ENCODE measurements at places on chromosomes 12 and 14.
A peak's percentile ranks its signal among the peaks of the same experiment; 100 is the strongest.

DNA sequence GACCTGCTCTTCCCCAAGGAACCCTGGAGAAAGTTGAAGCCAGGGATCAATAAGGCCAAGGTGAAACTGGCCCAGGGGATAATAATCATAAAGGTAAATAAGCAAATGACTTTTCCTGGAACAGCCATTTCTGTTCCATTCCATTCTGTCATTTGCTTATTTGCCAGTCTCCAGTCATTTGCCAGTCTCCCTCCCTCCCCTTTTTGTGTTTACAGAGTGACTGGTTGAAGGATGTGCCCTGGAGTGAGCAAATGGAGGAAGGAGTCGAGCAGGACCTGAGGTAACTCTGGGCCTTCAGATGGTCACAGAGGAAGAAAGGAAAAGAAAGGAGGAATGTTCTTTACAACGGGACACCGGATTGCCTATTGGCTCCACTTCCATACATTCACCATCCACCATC is 17.8 kb upstream of the DCD start:
- no peak for DNase-seq

DNA sequence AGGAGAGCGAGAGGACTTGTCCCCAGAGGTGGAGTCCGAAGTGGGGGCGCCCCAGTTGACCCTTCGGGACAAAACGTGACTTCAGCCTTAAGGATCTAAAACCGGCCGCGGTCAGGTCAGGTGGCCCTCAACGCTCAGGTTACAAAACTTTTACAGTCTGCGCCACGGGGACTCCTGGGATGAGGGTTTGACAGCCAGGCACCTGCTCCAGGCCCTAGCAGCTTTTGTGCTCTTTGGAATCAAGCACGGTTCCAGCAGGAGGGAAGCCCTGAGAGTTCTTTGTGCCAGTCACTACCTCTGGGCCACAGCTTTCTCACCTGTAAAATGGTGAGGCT is 337 bp downstream of the ZC2HC1C start:
- DNase-seq, result no peak

DNA sequence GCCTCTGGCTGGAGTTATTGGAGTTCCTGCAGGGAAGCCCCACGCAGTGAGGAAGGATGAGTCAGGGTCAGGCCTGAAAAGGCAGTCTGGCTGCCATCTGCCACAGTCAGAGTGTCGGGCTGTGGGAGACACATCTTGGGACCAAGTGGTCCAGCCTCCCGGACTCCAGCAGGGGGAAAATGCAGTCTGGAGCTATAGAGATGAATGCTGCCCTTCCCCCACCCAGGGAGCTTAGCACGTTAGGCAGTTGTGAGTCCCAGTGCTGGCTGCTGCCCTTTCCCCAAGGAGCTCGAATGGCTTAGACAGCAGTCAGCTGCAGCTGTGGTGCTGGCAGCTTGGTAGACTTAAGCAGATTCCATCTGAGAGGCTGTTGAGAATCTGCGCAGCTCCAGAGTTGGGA is 8.2 kb upstream of the NTS start:
- DNase-seq, result no peak

GRCh38 chr12:89181271-89181920 is 170.9 kb downstream of the DUSP6 start:
- DNase-seq, result no peak

DNA sequence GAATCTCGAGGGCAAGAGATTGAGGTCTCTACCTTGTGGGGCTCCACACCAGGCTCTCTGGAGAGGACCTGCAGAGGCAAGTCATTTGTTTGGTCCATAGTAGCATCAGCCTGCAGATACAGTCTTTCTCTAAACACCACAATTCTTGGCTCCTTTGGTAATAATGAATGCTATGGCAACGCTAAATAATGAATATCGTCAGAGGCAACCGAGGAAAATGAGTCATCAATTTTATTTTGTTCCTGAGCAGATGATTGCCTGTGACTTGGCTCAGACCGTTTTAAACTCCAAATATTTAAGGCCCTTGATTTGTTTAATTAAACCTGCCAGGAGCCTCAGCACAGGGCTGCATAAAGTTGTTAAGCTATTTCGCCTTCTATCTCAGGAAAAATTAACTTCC is 924.1 kb upstream of the TMEM132C start:
- DNase-seq, result no peak

DNA sequence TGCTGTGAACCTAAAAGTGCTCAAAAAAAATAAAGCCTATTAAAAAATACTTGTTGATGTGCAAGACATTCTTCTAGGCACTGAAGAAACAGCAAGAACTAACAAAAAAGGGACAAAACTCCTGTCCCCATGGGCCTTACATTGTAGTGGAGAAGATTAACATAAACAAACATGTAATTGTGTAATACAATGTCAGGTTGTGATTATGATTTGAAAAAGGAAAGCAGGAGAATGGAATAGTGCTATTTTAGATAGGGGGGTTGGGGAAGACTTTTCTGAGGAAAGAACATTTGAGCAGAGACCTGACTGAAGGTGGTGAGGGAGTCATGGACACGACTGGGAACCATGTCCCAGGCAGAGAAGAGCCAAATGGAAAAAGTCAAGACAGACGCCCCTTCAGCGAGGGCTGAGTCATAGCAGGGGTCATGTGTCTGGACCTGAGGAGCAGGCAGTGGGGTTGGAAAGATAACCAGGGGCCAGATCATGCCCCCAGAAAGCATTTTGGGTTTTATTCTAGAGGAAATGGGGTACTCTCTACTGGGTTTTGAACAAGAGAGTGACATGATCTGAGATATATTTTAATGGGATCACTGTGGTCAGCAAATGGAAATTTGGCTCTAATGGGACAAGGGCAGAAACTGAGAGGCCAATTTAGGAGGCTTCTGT is 19.4 kb upstream of the IFNG start:
- no peak for DNase-seq

- no peak for DNase-seq
These were observed 10.0 kb downstream of the ITGA7 start for GRCh38 chr12:55697686-55698085.

DNA sequence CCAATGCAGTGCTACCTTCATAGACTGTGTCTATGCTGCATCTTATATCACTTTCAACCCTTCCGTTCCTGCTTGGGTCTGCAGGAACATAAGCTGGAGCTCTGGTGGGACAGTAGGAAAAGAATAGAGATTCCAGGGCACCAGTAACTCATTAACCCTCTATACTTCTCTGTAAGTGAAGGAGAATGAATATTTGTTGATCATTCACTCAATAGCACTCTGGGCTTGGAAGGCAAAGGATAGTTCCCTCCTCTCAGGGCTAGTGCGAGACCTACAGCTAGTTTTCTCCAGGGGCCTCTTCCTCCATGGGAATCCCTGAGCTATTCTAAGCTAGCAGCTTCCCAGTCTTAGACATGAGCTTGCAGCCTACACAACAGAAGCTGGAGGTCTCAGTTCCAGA is 84.7 kb downstream of the BMP4 start:
- DNase-seq, result no peak

DNA sequence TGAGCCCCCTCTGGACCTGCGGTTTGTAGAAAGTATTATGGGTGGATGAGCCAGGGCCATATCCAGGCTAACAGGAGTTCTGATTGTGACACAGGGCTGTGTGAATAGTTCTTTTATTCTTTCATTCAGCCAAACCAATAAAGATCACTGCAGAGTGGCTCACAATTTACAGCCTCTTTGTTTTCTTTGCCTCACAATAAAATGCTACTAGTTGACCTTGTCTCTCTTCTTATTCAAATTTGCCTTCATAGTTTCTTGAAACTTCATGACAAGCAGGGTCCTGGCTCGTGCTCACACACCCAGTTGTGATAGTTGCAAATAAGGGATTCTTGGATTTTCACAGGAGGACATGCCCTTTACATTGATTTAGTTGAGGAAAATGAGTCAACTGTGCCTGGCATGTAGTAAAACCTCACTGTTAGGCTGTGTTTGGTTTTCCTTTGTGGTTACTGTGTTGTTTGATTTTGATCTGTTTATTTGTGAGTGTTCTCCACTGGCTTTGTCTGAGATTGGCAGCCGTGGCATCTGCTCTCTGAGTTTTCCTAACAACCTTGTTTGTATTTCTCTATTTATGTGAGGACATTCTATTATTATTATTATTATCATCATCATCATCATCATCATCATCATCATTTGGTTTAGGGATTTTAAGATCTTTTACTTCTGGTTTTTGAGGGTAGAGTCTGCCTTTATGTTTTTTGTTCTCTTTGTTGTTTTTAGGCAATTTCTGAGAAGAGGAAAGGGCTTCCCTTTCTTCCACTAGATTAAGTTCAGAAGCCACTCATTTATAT is 2.7 kb upstream of the KRT6B start:
- DNase-seq, result peak; percentile 88

DNA sequence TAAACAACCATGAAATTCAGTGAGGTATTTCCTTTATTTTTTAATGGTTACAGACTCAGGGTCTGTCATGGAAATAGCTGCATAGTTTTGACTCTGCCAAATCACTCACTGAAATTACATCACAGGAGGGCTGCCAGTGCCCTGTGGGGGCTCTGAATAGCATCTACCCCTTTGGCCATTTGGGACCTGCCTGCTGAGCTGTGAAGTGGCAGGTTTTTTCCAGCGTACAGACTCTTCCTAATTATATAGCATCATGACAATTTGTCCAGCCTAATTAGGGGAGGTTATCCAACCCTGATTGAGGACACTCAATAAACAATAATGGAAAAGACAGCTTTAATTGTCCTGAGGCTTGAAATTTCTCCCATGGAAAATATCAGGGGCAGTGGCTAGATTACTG is 1.8 kb upstream of the COCH start:
- no peak for DNase-seq

- DNase-seq, result no peak
These were observed 75.9 kb upstream of the TMPO start for GRCh38 chr12:98439471-98439951.

- DNase-seq, result no peak
These were observed 2.3 kb upstream of the ZNF705A start for GRCh38 chr12:8154526-8154925.

DNA sequence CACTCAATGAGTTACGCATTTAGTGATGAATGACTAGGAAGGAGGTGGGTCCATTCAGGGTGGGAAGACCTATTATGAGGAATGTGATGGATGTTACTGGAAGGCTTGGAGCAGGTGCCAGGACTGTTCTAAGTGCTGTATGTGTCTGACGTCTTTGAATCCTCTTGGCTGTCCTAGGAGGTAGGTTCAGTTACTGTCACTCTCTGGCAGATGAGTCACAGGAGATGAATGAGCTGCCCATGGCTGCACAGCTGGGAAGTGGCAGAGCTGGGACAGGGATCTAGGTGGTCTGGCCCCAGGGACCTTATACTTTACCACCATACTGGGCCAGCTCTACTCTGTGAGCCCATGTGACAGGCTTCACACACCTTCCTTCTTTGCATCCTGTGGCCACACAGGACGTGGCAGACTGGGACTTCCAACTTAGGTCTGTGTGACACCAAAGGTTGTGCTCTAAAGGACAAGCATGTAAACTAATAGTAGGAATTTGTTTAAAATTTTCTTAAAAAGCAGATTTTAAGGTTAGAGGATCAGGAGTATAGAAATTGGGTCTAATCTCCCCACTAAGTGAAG is 24.0 kb downstream of the TCTN1 start:
- DNase-seq, result no peak

DNA sequence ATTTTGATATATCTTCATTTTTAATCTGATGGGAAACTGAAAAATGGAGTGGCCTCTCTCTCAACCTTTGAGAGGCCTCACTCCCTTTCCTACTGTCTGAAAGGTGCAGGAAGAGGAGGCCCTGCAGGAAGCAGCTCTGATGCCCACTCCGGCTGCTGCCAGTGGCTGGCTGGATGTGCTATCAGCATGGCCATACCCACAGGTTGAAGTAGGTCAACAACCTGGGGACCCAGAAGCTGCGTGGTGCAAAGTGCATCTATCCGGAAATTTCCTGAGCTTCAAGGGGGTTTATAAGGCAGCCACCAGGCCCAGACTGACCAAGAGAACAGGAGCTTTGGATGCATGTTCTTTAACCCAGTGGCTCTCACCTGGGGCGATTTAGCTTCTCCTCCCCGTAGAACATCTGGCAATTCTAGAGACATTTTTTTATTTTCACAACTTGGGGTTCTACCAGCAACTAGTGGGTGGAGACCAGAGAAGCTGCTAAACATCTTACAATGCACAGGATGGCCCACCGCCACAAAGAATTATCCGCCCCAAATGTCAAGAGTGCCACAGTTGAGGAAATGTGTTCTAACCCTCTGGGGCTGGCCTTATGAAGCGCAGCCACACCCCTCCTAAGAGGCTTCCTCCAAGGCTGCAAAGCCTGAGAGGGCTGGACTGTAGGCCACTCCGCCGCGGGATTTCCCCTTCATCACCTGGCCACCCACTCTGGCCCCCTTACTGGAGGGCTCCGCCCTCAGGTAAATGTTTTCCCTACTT is 8.2 kb upstream of the BATF start:
- DNase-seq, result no peak

DNA sequence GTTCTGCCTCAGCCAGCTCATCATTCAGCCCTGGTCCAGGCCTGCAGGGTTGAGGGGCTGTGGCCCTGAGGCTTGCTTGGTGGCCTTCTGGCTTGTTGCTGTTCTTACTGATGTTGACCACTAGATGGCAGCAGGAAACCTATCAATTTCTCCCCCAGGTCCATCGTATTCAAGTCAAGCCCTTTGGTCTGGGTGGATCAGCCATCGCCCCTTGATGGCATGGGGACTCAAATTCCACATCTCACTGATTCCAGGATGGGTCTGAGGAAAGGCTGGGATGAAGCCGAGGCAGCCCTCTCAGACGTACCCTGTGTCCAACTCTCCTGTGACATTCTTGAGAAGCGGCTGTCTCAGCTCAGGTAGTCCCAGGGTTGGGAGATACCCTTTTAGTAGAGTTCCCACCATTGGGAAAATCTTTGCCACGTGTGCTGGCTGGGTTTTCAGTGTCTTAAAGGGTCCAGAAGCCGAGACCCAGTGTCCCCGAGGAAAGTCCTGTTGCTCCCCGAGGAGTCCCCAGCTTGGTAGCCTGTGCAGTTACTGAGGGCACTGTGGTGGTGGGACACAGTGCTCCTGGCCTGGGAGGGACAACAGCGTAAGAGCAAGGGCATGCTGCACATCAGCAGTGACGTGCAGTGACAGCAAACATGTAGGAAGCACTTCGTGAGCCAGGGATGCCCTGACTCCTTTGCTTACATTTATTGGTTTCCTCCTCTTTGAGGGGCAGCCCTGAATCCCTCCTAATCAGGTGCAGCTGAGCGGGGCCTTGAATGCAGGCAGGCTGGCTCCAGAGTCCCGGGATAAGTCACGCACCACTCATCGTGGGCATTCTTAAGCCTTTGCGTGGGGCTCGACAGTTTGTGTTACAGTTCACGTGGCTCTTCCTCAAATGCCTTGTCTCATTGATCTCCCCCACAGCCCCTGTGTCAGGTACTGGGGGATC is 58.6 kb downstream of the TSPAN9 start:
- peak; percentile 60 for DNase-seq

Measured in DMS153 (cell line).